Activated T-cell treated with anti-CD3 and anti-CD28 coated beads, Interleukin-2, amount 50 U/mL, for 4 hours (primary cell): ENCODE measurements at places on chromosomes 5 and 9.

GRCh38 chr5:145689235-145689634 lies 145.9 kb downstream of the PRELID2 start:
- no peak for DNase-seq

DNA sequence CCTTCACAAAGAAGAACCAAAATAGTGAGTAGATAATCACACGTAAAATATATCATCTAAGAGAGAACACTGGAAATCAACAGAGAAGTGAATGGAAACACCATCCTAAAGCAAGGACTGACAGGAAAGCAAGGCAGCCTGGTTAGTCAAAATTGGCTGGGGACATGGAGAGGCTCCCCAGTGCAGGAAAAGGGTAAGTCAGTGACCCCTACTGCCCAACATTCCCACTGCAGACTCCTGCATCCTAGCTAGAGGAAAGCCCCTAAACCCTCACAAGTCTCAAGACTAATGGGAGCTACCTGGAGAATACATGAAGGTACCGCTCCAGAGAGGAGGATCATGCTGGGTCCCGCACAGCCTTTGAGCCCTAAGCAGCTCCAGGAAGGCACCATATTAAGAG lies 60.1 kb downstream of the ZDHHC21 start:
- no peak for DNase-seq

- DNase-seq, result no peak
Measured at GRCh38 chr5:31107091-31107518, 86.4 kb upstream of the CDH6 start.

DNA sequence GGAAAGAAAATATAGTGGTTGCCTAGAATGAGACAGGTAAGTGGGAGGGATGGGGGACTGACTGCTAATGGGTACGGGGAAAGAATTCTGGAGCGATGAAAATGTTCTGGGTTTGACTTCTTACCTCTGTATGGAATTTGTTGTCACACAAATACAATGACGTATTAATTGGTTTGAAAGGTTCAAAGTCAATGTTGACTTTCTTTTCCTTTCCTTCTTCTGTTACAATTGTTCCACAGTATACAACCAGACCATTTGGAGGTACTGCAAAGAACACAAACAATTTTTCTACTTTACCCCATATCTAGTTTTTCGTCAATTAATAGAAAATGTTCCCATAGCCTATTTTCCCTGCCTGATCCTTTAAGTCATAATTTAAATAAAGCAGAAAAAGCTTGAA lies 25.6 kb downstream of the ETF1 start:
- no peak for DNase-seq

DNA sequence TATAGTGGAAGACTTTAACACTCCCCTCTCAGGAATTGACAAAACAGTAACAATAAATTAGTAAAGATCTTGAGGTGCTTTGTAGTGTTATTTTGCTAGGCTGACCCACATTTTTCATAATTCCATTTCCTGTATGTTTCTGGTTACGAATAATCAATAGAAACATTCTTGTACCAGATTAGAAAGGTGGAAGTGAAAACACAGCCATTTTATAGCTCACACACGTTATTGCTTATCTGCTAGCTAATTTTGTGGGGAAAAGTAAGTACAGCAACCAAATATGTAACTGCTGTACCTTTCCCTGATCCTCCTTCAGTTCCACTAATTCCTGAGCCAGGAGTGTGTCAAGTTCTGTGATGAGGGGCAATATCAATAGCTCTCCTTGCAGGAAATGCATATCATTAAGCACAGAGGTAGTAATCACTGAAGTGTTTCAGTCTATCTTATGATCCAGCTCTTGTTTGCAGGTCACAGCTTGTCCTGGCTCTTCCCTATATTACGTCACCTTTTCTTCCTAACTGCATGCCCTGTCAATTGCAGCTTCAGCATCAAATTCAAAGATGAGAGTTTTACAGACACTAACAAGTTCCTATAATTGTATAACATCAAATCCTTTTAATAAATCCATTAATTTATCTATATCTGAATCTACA lies 59.4 kb downstream of the MINAR2 start:
- no peak for DNase-seq

- DNase-seq, result no peak
Measured at GRCh38 chr9:129263836-129264235, 85.8 kb upstream of the IER5L start.

GRCh38 chr9:13845460-13845859 lies 468.5 kb downstream of the NFIB start:
- no peak for DNase-seq
